ENCODE measurements at places on chromosomes 7 and 10.

- H3K4me3 ChIP-seq = no peak overlapping the region
- H3K36me3 ChIP-seq = no peaks in the 10 kb centered on the region
Measured at GRCh38 chr7:91434836-91435235, 170.6 kb downstream of the FZD1 start.

- no peak overlapping the region for H3K27ac ChIP-seq
- H3K4me1 ChIP-seq = no peaks in the 10 kb centered on the region
- H3K4me3 ChIP-seq = no peak overlapping the region
- no peaks in the 10 kb centered on the region for H3K27me3 ChIP-seq
Measured at GRCh38 chr7:147756300-147756699, 834.3 kb upstream of the C7orf33 start.

GRCh38 chr10:99785646-99786045 lies 3.2 kb downstream of the ABCC2 start:
- H3K36me3 ChIP-seq = peaks cover 34% of the 10 kb centered on the region
- no peak overlapping the region for H3K4me3 ChIP-seq
- no peaks in the 10 kb centered on the region for H3K27me3 ChIP-seq
- no peak for DNase-seq
- H3K4me1 ChIP-seq = no peaks in the 10 kb centered on the region
- H3K27ac ChIP-seq = no peak overlapping the region

DNA sequence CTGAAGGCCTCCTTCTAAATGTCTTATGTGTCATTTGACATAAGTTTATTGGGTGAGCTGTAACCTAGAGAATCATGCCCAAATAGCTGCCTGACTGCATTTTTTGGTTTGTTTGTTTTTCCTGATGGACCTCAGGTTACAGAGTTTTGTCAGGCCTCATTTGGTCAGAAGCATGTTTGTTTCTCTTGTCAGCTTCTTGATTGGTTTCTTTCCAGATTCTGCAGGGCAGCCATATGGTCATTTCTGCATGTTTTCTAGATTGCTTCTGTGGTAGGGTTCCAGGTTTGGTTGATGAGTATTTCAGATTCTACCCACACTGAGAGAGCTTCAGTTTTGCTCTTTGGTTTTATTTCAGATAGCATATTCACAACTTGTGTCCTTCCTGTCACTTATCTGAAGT lies 28.0 kb downstream of the GLCCI1 start:
- H3K4me3 ChIP-seq = no peak overlapping the region
- peaks cover 18% of the 10 kb centered on the region for H3K36me3 ChIP-seq
- H3K27me3 ChIP-seq = no peaks in the 10 kb centered on the region
- H3K4me1 ChIP-seq = peaks cover 11% of the 10 kb centered on the region
- DNase-seq = no peak

GRCh38 chr7:44964384-44964830 lies 14.4 kb downstream of the MYO1G start:
- H3K4me1 ChIP-seq = peaks cover 23% of the 10 kb centered on the region
- DNase-seq = no peak
- H3K4me3 ChIP-seq = no peak overlapping the region
- H3K27me3 ChIP-seq = no peaks in the 10 kb centered on the region
- peaks cover 39% of the 10 kb centered on the region for H3K36me3 ChIP-seq
- peak overlapping the region; percentile 69 for H3K27ac ChIP-seq

GRCh38 chr10:1214071-1214675 lies 158.0 kb downstream of the WDR37 start:
- no peak overlapping the region for H3K27ac ChIP-seq
- no peak for DNase-seq
- H3K4me1 ChIP-seq = no peaks in the 10 kb centered on the region
- H3K27me3 ChIP-seq = peaks cover 6% of the 10 kb centered on the region
- H3K4me3 ChIP-seq = no peak overlapping the region

Data from stimulated activated naive B cell treated with anti-CD40 and anti-IgM and Interleukin-4, amounts not matched to agents 10 μg/mL and 1 μg/mL and 100 μg/mL, for 72 hours (primary cell).